GM19239 (cell line): ENCODE measurements at places on chromosomes 6 and 20.

DNA sequence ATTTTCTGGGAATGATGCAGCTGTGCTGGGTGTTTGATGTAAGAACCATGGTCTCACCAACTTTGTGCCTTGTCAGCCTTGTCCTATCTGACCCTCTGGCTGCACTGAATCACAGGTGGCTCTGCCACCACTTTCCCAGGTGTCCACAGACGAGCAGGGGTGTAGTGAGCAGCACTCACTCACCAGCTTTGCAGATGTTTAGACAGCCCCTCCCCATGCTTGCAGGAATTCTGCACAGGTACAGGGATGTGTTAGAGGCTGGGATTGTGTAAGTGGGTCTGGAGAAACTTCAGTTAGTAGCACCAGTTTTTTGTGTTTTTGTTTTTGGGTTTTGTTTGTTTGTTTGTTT, 88.2 kb upstream of the NAA20 start:
- no peak for DNase-seq

GRCh38 chr6:63582579-63583231, 10.4 kb downstream of the LOC128125822 start:
- DNase-seq: no peak

DNA sequence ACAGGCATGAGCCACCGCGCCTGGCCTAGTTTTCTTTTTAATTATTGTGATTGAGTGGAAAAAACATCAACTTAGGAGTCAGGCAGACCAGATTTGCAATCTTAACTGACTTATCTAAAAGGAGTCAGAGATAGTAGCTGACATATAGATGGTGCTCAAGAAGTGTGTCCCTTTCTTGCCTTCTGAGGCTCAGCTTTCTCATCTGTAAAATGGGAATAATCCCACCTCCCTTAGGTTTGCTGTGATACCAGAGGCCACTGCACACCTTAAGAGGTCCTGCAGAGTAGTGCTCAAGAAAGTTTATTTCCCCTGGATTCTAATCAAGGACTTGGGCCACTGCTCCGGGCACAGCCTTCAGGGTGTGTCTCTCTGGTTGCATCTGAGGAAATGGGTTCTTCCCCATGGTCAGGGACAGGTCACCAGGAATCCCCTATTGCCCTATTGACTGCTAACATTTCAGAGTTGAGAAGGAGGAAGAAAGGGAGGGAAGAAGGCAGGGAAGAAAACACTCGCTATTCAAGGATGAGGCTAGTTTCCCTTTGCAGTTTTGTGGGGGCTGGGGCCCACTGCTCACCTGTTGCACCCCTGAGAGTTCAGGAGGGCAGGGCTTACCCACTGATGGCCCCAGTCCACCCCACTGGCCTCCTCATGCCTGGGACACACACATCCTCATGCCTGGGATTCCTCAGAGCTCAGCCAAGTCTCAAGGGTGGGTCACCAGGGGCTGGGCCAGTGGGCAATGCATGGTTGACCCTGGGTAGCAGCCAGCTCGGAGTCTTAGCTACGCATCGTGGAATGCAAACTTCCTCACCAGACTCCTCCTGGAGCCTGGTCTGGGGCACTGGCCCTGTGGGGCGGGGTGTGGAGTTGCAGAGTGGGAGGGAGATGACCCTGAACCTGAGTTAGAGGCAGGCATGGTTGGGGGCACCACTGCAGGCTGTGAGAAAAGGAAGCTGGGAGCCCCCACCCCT, 21.2 kb downstream of the C6orf132 start:
- no peak for DNase-seq

- DNase-seq: no peak
Observed at GRCh38 chr6:18823782-18824386, 436.7 kb downstream of the RNF144B start.

DNA sequence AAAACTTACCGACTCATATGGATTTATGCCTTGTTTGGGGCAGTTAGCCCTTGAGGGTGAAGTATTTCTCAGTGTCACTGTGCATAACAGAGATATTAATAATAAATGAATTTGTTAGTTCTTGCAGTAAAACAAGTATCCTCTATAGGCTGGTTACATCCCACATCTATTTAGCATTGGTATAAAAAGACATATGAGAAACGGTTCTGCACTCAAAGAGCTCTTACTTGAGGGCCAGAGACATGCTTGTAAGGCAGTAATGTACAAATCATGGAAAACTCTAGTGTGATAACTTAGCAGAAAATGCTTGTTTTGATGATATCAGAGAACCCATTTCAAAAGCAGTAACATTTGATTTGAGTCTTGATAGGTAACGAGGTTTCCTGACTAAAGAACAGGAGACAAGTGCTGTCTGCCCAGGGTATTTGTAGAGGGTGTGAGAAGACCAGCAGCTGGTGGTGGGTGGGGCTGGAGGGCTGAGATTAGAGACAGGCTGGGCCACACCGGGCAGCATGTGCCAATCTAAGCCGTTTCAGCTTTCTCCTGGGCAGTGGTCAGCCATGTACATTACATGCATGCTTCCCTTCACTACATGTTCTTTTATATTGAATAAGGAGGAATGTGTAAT, 46.3 kb downstream of the TULP4 start:
- no peak for DNase-seq
